ENCODE measurements at places on chromosomes 5 and 9.

DNA sequence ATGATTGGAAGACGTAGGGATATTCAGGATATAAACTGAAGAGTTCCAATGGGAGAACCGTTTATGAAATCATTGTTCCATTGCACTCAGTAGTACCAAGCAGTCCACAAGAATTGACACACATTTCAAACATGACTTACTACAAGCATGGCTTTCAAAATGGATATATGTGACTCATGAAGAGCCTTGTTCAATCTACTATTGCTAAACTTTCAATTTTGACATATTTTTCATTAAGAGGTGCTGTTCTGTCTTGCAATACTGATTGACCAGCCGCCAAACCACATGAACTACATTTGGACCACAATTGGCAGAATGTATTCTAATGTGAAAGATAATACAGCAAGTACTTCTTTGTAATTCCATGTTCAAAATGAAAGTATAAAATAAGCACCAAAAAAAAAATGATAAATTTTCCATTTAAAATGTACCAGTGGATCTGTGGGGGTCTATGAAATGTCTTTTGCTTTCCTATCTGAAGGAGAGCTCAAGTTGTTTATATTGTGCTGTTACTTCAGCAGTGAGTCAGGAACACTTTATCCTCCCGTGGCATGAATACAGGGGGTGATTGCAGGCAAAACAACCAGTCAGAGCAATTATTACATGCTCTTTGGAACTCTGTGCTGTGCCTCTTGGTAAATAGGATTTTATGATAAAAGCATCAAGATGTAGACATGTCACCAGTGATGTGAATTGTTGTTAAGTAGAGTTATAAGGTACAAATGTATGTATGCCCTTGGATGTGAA is 366.0 kb downstream of the ARRDC3 start:
- no peak for DNase-seq

- no peak for DNase-seq
Measured at GRCh38 chr5:72488756-72489155, 18.5 kb downstream of the ZNF366 start.

DNA sequence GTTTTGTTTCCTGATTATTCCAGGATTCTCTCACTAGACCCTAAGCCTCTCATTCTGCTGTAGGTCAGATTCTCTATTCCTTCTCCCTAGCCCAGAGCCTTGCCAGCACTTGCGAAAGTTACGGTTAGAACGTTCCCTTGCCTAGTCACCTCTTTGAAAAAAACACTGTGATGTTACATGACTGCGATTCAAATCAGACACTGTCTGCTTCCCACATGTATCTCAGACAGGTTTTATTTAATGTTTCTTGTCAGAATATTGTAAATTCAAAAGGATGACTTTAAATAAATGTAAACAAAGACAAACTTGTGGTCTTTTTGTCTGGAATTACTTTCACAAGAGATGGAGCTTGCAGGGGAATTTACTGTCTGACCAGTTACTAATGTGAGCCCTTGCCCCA is 116.5 kb upstream of the OTULINL start:
- DNase-seq = no peak

- DNase-seq = no peak
Measured at GRCh38 chr5:14483504-14484157, 98.0 kb upstream of the OTULINL start.

- DNase-seq = no peak
Measured at GRCh38 chr9:70031141-70031545, 12.5 kb upstream of the MAMDC2 start.

GRCh38 chr9:100011062-100011681 is 87.6 kb downstream of the ERP44 start:
- no peak for DNase-seq

GRCh38 chr5:79612667-79613198 is 492 bp downstream of the TENT2 start:
- no peak for DNase-seq

GRCh38 chr5:39892708-39893107 is 467.9 kb upstream of the DAB2 start:
- no peak for DNase-seq

DNA sequence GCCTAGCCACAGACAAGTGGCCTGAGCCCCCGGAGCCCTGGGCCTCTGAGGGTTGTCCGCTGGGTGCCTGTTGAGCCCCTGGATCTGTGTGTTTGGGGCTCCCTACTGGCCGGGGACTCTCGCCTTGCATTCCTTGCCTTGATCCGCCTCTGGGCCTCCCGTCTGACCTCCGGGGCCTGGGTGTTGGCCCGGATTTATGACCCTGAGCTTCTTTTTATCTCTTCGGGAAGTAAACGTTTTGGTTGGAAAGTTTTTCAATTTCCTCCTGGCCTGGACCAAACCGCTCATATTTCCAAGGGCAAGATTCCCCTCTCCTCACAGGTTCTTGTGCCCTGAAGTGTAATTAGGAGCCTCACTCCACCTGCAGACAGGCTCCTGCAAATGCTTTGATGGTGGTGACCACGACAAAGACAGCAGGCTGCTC is 69.3 kb upstream of the EGFLAM start:
- DNase-seq = no peak

GRCh38 chr5:178297751-178298150 is 65.1 kb upstream of the PHYKPL start:
- no peak for DNase-seq

DNA sequence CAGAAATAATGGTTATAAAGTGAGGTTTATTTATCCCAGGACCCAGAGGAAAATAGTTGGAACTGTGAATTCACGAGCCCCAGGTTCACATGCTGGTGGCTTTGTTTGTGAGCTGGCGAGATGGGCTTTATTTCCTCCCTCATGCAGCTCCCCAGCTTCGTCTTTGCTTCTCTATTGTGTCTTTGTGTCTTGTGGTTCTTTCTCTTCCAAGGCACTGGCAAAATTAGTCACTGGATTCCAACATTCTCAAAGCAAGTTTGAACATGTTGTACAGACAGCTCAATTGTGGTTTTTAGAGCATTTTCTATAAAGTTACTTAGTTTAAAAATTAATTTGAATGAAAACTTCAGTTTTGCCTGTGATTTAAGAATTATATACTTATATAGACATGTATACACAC is 7.2 kb downstream of the NDUFS6 start:
- no peak for DNase-seq

DNA sequence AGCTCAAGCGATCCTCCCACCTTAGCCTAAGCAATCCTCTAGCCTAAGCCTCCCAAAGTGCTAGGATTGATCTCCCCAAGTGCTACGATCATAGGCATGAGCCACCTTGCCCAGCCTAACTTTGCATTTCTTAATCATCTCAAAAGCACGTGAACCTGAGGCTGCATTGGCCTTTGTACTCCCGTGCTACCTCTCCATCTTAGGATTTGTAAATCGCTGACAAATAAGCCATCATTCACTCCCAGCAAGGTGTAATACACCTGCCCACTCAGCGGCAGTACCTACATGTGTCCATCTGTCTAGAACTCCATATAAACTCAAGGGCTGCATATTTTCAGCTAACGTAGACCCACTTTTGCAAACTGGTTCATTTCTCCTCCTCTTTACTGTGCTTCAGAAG is 2.8 kb downstream of the ANKH start:
- no peak for DNase-seq

- DNase-seq = no peak
Measured at GRCh38 chr9:107727086-107727780, 237.7 kb upstream of the KLF4 start.

- no peak for DNase-seq
Measured at GRCh38 chr9:104025104-104025503, 69.0 kb upstream of the SMC2 start.

GRCh38 chr5:112929336-112930081 is 7.5 kb upstream of the REEP5 start:
- no peak for DNase-seq

DNA sequence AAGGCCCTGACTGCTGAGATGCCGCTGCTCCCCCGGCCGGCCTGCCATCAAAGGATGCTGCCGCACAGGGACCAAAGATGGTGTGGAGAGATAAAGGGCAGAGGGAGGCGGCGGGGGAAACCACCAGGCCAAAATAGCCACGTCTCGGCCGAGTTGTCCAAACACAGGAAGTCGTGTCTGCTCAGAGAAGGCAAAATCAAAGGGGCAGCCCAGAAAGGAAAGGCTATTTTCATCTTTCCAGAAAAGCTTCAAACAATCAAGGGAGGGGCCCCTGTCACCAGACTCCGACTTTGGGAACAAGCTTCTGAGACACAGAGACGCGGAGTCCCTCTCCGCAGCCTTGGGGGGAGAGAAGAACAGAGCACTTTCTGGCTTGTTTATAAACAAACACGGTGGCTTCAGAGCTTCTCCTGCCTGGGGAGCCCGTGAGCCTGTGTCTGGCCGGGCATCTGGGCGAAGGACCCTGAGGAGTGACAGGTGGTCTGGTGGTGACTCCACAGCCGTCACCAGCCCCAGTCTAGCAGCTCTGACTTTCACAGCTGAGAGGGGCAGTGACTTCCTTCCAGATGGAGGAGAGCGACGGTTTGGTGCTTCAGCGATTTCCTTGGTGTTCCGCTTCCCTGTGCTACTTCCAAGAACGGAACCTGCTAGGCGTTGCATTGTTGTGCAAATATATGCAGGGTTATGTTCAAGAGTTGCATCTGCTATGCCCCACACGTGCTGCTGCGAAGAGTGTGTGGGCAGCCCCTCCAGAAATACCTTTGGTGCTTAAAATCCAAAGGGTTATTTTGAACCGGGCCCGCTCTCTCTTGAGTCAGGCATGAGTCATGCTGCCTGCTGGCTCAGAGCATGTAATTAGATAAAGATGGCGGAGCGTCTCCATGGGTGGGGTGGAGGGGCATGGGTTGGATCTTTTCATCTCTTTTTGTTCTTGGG is 24.0 kb downstream of the ADAMTSL2 start:
- no peak for DNase-seq

- no peak for DNase-seq
Measured at GRCh38 chr5:12626556-12626955, 722.3 kb upstream of the CTNND2 start.

DNA sequence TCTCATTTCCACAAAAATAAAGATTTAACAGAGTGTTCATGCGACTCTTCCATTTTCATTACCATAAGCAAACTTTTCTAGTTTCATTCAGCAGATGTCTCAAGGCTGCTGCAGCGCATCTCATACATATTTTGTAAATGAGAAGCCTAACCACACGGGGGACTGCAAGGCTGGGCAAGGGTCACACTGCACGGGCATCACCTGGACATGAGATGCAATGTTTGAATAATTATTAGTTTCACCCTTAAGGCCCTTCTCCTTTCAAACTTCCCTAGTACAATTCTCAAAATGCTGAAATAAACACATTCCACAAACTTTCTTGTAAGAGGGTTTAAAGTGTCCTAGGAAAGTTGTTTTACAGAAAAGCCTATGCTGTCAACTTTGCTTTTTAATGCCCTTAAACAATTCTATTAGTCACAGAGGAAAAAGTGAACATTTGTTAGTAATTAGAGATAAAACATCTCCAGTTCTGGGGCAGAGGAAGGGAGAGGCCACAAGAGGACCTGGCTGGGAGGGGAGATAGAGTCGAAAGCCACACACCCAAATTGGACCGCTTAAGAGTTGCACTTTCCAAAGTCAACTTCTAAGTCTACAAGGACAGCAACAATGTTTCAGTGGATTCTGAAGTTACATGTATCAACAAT is 1.3 kb downstream of the DENND1A start:
- no peak for DNase-seq

DNA sequence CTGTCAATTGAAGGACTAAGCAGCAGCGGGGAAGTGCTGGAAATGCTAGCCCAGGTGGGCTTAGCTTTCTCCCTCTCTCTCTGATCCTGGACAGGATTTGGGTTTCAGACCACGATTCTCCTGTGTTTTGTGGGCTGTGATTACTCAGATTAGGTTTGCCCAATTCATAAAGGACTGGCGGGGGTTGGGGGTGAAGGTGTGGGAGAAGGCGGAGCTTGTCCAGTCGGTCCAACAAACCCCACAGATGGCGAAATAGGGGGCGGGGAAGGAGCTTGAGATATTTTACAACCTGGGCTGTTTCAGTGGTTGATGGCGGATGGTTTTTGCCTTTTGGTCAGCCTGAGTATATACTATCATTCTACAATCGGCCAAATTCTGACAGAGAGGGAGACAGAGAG is 35.2 kb downstream of the PCDHAC2 start:
- no peak for DNase-seq

DNA sequence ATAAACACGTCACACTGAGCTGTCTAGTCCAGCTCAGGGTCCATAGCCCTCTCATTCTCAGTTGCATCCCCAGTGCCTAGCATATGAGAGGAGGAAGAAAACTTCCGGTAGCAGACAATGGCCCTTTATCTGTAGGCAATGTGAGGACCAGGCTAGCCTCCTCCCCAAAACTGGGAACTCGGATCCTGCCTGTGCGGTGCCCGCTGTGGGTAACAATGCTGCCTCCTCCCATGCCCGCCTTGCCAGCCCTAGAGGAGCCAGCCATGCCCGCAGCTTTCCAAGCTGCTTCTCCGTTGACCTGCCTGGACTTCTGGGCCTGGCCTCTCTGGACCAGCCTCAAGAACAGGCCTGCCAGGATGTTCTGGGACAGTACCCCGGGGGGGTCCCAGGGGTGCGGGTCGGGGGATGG is 74.6 kb upstream of the ORM1 start:
- no peak for DNase-seq

GRCh38 chr5:10106806-10107205 is 142.9 kb downstream of the ATPSCKMT start:
- DNase-seq = no peak

- no peak for DNase-seq
Measured at GRCh38 chr9:138050472-138051330, 173.1 kb downstream of the CACNA1B start.

GRCh38 chr5:132744659-132745058 is 2.6 kb upstream of the CCNI2 start:
- no peak for DNase-seq

GRCh38 chr9:123571240-123571639 is 215.2 kb downstream of the CRB2 start:
- no peak for DNase-seq

GRCh38 chr5:79236362-79236969 is 535 bp downstream of the JMY start:
- DNase-seq = no peak

GRCh38 chr5:155368490-155368889 is 354.9 kb downstream of the KIF4B start:
- no peak for DNase-seq

DNA sequence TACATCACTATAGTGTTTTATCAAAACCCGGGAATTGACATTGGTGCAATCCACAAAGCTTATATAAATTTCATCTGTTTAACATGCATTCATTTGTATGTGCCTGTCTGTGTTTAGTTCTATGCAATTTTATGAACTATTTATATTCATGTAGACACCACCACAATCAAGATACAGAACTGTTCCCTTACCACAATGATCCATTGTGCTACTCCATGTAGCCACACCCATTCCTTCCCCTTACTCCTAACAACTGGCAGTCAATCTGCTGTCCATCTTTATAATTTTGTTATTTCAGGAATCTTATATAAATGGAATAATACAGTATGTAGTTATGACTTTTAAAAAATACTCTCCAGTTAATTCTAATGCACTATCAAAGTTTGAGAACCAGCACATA is 389.5 kb downstream of the HTR1A start:
- no peak for DNase-seq

Measured in cortex of kidney (tissue), 1 donor.